ENCODE measurements at places on chromosomes 11 and 22.

DNA sequence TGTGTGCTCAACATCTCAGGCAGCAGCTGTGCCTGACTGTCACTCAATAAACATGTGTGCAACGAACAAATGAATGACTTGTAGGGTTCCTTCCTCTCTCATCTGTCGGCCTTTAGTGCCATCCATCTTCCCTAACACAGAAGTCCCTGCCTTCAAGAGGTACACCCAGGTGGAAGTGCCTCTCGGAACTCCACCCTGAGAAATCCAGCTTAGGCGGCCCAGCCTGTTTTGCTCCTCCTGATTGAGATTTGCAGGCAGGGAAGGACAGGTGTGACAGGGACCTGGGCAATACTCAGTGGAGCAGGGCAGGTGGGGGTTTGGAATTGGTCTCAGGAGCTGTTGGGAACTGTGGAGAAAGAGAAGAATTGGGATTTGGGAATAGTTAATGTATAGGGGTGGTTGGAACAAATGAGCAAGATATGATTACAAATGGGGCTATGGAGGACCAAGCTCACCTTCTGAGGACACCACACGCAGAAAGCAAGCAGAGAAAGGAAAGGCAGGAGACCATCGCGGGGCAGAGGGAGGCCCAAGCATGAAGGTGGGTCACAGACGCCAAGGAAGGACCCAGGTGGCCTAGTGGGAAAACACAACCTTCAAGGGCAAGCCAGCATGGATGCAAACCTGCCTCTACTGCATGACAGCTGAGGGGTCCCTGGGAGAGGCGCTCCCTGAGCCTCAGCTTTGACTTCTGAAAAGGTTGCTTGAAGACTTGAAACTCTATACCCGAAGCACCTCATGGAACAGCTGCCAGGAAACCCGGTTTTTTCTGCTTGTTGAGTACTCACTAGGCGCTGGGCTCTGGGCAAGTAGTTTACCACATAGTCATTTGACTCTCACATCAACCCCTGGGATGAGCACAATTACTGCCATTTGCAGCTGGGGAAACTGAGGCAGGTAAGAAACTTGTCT is 40.9 kb upstream of the ANO1 start:
- DNase-seq: no peak

DNA sequence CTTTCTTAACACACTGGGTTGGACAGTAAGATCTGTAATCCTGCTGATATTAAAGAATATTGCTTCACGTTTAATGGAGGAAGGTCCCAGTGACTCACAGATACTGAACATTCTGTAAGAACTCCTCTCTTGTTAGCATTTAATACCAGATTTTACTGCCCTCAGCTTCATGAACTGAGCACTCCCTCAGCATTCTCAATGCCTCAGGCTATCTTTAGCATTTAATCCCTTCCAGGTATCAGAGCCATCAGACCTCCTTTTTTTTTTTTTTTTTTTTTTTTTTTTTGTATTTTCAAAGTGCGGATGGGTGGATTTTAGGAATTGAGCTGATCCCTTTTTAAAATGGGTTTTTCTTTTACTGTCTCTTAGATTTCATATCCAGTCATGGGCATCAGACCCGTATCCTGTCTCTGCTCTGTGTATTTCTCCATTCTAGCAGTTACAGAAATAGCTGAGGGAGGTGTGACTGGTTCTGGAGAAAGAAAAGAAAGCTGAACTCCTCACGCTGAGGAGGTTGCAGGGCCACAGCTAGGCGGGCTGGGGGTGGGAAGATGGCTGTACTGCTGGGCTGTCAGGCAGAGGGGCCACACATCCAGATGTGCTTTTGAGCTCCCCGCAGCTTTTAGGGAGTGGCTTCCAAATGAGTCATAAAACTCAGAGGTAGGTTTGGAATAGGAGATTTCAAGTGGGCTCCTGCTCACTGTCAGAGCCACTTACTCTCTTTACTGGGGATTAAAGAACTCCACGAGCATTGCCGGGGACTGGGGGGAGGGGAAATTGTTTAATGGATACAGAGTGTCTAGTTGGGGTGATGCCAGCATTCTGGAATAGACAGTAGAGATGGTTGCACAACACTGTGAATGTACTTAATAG is 97.0 kb downstream of the SYT9 start:
- DNase-seq: no peak

DNA sequence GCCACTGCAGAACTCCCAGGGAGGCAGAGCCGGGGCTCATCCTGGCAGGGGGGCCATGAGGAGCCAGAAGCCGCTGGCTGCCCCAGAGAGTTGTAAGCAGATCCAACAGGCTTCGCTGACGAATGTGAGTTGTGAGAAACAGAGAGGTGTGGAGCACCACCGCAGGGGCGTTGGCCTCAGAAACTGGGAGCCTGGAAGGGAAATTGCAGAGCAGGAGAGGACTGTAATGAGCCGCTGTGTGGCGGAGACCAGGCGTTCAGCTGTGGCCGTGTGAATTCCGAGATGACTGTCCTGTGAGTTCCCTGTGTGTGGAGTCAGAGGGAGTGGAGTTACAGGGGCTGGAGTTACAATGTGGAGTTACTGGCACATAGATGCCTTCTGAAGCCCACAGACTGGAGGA is 27.7 kb upstream of the ETS1 start:
- no peak for DNase-seq

- DNase-seq: no peak
Measured at GRCh38 chr11:118111019-118111743, 24.4 kb upstream of the SMIM35 start.

- DNase-seq: no peak
Measured at GRCh38 chr11:1966531-1966930, 19.4 kb downstream of the MRPL23 start.

DNA sequence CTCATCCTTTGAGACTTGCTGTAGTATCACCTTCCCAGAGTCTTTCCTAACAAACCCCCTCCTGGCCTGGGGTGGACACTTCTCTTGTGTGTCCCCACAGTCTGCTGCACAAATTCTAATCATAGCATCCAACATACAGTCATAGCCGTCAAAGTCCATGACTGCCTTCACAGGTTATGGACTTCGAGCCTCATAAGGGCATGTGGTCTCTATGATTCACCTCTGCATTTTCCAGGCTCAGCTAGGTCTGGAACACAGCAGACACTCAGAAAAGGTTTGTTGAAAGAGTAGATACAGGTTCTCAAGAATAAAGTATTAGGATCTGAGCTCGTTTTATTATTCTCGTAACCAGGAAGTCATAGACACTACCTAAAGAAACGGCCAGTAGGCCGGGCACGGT is 13.2 kb upstream of the SCUBE2 start:
- no peak for DNase-seq

DNA sequence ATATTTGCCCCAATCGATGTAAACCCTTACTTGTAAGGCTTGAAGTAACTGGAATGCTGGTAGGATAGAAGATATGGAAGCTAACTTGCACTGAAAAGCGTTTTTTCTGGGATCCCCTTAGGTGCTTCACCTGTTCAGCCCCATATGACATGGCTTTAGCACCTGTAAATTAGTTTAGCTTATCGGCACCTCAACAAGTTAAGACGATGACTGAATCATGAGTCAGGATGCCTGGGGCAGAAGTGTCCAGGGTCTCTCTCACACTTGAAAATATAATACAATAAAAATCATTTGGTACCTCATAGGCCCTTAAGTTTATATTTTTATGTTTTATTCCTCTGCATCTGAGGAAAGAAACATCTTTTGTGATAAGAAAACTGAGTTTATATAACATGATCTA is 409.2 kb upstream of the LRRC4C start:
- DNase-seq: no peak

DNA sequence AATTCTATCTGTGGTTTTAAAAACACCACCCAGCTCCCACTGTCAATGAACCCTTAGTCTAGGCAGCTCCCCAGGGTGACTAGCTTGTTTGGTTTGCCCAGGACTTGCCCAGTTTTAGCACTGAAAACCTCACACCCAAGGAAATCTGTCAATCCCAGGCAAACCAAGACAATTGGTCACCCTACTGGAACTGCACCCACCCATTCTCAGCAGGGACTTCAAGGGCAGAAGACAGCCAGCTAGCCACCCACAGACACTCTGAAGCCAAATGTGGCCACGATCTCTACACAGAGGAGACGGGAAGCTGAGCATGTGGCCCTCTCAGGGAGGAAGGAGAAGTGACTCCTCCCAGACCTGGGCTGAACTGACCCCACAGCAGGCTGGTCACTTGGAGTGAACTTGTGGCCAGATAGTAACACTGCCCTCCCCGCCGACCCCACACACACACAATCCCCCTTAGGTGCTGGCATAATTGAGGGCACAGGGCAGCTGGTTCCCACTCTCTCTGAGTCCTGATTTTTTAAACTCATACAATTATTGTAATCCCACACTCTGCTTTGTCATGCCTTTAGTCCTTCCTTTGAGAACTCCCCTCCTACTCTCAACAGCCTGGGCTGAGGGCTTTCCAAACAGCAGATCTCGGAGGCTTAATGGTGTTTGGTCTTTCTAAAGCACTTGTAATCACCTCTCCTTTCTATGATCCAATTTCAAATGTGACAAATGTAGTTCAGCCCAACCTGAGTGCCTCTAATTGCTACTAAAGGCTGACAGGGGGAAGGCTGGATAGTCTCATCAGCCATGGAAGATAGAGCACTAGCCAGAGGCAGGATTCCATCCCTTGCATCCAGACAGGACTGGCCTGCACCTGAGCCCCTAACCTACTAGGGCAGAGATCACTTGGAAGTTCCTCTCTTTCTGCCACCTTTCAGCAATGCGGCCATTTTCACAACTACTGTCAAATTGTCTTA is 74.7 kb upstream of the DRD2 start:
- no peak for DNase-seq

DNA sequence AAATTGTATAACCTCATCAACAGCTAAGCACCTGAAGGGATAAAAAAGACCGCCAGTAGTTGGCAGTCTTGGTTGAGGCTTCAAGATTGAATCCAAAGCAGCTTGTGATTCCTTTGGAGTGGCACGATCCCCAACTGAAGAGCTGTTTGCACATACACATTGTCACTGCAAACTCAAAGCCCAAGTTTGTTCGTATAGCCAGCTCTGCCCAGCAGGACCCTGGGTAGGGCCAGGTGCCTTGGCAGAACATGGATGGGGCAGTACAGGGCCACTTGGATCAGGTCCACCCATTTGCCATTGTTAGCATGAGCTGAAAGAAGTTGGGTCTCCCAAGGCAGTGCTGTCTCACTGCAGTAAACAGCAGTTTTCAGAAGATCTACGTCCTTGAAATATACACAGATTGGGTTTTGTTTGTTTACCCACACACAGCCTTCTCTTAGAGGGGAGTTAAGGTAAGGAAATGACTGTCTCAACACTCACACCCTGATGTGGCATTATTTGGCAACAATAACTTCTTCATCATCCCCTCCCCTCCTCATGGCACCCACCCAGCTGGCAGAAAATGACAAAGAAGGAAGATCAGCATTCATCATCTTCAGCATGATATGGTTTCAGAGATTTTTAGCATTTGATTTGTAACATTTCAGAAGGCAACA is 132.9 kb downstream of the COMMD9 start:
- no peak for DNase-seq

DNA sequence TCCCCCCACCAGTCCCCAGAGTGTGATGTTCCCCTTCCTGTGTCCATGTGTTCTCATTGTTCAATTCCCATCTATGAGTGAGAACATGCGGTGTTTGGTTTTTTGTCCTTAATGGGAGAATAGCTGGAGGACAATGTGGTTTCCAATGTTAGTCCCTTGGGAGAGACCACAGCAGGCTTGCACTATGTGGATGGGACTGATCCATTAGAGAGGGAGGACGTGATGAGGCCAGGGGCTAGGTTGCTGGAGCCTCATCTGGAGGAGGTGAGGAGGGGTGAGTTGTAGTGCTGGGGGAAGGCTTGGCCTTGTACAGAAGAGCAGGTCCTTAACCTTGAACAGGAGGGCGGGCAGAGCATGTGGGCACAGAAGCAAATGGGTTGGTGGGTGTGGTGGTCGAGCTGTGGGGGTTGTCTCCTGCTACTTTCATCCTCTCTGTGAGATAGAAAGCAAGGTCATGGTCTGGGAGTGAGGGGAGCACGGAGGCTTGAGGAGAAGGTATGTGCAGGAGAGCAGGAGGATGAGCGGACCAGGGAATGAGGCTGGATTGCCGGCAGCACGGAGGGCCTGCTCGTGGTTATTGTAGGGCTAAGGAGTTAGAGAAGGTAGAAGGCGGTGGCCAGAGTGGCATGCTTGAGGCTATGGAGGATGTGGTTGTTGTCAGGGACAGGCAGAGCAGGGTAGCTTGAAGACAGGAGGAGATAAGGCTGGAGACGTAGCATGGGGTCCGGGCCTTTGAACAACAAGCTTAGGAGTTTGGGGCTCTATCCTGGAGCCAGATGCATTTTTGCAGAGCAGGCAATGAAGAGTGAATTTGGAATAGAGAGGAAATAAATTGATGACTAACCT is 11.2 kb upstream of the SREBF2 start:
- DNase-seq: no peak

DNA sequence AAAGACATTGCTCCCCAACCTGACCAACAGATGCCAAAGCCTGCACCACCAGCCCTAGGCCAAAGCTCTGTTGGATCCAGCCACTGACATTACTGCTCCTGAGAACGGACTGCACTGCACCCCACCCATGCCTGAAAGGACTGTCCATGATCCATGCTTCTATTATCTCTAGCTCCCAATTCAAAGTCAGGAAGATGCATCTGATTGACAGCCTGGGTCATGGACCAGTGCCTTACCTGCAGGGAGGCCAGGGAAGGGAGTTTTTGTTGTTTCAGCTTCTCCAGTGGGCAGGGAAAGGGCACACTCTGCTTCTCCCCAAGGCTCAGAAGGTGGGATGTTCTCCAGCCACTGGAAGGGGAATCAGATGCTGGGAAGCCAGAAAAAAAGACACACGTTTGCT is 4.8 kb upstream of the PRDM11 start:
- no peak for DNase-seq

DNA sequence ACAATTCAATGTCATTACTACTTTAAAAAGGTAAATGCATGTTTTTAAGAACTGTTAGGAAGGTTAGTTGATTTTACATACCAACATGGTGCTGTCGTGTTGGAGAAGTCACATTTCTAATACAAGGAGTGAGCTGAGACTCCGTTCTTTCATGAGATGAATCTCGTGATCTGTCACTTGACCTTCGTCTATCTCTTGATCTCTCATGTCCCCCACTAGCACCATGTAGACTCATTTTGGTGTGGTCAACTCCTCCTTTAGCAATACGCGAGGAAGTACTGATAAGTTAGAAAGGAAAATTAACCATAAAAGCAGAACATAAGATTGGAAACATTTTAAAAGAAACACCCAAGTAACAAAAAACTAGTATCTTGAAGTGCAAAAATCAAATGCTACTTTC is 41.5 kb downstream of the BTBD10 start:
- DNase-seq: no peak

DNA sequence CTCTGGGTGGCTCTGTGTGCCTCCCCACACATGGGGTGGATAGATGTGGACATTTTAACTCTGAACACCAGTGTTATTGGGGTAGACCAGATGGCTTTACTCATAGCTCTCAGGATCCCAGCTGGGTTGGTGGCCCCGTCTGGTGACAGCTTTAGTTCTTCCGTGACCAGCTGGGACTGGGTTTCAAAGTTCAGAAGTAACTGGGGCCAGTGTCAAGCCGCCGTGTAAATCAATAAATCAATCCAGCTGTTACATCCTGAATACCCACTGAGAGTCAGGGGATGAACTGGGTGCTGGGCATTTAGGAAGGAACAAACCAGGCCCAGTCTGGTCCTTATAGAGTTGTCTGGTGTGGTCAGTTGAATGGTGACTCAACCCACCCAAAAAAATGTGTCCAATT is 269.4 kb downstream of the CTTN start:
- DNase-seq: no peak
